ENCODE measurements at places on chromosomes 16 and 17.
A peak's percentile ranks its signal among the peaks of the same experiment; 100 is the strongest.

DNA sequence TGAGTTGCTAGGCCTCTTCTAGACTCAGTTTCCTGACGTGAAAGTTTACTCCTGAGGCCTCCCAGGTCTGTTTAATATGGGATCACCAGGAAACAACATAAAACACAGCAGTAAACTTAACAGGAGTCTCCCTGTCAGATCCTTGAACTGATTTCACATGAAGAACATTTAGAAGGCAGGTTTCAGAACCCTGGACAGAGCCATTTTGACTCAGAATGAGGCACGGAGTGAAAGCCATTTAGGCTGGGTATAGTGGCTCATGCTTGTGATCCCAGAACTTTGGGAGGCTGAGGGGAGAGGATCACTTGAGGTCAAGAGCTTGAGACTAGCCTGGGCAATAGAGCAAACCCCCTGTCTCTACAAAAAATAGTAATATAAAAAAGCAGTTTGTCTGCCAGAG is 289.1 kb downstream of the CA10 start:
- DNase-seq = no peak

DNA sequence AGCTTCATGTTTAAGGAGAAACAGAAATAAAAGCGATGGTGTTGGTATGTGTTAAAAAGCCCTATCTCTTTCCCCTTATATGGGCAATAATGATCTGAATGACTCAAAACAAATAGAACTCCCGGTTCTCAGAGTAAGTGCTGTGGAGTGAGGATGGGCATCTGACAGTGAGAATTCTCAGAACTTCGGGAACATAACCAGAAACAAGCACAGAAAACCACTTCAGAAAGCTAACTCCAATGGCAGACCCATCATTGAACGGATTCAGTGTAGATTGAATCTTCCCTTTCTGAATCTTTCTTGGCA is 67.2 kb downstream of the CDH8 start:
- no peak for DNase-seq

DNA sequence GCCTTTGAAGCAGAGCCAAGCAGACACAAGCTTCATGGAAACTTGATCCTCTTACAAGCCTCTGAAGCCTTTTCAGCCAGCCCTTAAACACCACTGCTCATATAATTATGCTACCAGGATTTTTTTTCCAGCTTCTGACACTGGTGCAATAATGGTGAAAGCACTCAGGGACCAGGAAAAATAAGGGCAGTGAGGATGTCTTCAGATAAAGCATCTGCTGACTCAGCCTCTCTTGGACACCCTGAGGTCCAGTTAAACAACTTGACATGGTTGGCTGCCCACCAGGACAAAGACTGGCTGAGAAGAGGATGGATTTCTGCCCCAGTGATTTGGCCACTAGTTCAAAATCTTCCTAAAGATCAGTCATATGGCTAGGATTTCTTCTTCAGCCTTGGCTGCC is 124.2 kb upstream of the N4BP1 start:
- DNase-seq = no peak

DNA sequence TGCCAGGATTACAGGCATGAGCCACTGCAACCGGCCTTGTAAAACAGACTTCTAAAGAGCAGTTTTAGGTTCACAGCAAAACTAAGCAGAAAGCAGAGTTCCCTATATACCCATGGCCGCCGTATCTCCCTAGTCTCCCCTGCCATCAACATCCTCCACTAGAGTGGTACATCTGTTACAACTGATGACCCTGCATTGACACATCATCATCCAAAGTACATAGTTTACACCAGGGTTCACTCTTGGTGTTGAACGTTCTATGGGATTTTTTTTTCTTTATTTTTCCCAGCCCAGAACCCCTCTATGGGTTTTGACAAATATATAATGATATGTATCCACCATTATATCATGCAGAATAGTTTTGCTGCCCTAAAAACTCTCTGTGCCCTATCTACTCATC is 155.2 kb downstream of the RAB11FIP4 start:
- DNase-seq = no peak

DNA sequence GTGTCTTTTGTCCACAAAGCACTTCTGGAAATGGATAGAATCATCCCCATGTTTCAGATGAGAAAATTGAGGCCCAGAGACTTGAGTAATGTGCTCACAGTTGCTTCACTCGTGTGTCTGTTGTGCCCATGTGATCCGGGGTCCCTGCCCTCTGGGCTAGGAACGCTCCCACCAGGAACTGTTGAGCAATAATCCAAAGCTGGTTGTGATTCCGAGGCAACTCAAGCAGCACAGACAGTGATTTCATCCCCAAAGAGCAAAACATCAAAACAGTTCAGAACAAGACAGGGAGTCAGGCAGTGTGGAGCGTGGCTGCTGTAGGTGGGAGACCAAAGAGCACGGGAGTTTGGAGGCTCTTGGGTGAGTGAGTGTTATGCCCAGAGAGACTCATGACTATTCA is 205.0 kb upstream of the ASIC2 start:
- DNase-seq = no peak

DNA sequence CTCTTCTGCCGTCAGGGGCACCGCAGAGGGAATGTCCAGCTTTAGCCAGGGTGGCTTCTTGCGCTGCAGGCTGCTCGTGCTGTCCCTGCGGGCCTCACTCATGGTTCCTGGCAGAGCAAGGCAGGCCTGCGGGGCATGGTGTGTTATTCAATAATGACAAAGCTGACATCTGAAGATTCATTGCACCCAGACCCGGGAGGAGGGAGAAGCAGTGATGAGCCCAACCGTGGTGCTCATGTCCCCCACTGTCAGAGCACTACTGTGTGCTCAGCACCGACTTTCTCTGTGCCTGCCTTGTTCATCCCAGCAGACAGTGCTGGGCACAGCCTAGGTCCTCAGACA is 7.5 kb downstream of the RHBDF1 start:
- no peak for DNase-seq

- DNase-seq = no peak
Observed at GRCh38 chr16:76194616-76195015, 82.6 kb upstream of the CNTNAP4 start.

DNA sequence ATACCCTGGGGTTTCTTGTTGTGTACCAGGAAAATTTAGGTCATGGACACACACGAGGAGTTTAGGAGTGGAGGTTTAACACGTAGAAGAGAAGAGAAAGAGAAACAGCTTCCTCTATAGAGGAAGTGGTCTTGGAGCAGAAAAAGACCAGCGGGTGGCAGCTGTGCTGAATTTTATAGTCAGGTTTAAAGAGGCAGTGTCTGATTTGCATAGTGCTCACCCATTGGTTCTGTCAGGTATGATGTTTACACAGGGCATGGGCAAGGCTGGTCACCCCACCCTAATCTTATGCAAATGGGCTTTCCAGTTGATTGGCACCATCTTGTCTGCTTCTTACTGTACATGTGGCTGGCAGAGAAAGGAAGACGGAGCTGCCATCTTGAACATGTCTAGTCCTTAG is 309.0 kb downstream of the CDH13 start:
- no peak for DNase-seq

- DNase-seq = no peak
Observed at GRCh38 chr16:68993456-68993855, 112.0 kb upstream of the HAS3 start.

GRCh38 chr17:5797447-5798050 is 213.2 kb upstream of the NLRP1 start:
- DNase-seq = no peak

- no peak for DNase-seq
Observed at GRCh38 chr17:43671031-43671692, 9.4 kb upstream of the MEOX1 start.

GRCh38 chr16:59148769-59149155 is 414.6 kb upstream of the GOT2 start:
- DNase-seq = peak; percentile 11

- no peak for DNase-seq
Observed at GRCh38 chr17:80660527-80661198, 116.0 kb downstream of the RPTOR start.

DNA sequence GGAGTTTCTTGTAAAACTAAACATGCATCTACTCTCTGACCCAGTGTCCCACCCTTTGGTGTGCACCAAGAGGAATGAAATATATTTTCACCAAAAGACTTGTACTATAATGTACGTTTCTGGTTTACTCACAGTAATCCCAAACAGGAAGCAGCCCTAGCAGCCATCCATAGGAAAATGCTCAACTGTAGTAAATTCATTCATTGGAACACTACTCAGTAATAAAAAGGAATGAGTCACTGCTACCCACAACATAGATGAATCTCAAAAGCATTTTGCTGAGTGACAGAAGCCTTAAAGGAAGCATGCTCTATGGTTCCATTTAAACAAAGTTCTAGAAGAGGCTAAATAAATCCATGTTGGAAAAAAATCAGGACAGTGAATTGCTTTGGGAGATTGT is 37.6 kb upstream of the DHRS7B start:
- peak; percentile 49 for DNase-seq

GRCh38 chr16:78163772-78164670 is 64.6 kb downstream of the WWOX start:
- no peak for DNase-seq

- DNase-seq = no peak
Observed at GRCh38 chr17:80422981-80423380, 8.0 kb downstream of the ENDOV start.

DNA sequence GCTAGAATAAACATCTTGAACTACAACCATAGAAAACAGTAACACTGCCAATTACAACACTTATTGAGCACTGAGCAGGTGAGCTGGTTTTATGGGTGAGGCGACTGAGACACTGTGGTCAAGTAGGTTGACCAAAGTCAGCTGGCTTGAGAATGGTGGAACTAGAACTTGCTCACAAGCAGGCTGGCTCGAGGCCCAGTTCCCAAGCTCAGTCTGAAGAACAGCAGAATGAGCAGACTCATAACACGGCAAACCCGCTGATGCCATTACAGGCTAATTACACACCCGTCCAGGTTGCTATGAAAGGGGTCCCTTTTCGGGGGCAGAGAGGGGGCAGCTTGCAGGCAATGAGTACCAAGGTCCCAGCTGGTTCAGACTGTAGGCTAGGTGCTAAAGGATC is 6.5 kb downstream of the ZZEF1 start:
- DNase-seq = no peak

DNA sequence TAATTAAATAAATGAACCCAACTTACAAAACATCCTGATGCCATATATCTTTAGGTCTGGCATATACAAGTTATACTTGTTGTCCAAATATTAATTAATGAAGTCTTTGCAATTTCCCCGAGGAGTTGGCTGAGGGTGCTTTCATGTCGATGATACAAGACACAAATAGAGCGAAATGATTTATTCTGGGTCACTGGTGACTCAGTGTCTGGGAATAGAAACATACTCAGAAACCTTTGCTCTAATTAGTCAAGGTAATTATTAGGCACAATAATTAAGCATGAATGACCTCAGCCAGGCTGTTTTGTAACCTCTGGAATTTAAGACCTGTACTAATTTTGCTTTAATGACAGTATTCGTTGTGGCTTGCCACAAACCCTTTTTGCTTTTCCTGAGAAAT is 37.0 kb upstream of the HAPSTR1 start:
- DNase-seq = no peak

DNA sequence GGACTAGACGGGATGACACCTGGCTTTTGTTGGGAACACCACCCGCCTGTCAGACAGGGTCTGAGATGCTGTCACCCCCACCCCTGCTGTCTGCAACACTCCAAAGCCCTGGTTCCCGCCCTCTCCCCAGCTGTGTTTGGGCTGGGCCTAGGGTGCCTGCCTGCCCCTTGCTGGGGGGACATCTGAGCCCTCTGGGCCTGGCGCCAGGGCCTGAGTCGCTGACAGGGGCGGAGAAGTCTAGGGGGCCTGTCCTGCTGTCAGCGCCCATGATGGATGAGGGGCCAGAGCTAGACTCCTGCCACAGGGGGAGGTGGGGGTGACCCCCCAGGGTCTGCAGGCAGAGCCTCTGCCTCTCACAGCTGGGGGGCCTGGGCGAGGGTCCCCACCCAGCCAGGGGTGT is 7.6 kb upstream of the PKMYT1 start:
- DNase-seq = no peak

- DNase-seq = no peak
Observed at GRCh38 chr17:49573510-49574322, 2.0 kb upstream of the NXPH3 start.

DNA sequence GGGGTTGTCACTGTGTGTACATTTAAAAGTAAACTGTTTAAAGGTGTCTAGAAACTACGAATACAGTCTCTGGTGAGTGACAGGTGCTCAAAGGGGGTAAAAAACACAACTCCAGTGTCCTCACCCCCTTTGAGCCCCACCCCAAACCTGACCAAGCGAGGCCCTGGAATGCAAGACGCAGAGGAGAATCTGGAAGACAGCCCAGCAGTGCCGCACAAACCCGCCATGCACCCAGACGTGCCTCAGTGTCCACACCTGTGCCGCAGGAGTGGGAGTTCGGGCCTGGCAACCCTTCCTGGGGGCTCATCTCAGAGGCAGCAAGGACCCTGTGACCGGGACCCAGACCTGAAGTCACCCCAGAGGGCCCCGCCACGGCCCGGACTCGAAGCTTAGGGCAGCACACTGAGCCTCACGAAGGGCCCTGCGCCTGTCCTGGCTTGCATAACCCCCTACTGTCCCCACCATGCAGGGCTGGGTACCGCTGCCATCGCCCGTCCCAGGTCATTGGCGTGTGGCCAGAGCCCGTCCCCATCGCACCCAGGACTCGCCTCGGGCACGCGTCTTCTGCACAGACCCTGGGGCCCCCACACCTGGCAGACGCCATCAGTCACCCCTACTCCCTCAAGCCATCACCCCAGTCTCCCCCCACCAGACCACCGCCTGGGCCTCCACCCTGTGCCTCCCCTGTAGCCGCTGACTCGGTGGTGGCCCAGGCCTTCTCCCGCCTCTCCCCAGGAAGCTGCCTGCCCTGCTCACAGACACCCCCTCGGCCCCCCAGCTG is 33.0 kb upstream of the ZC3H18 start:
- no peak for DNase-seq

- no peak for DNase-seq
Observed at GRCh38 chr17:49580981-49581647, 5.4 kb downstream of the NXPH3 start.

DNA sequence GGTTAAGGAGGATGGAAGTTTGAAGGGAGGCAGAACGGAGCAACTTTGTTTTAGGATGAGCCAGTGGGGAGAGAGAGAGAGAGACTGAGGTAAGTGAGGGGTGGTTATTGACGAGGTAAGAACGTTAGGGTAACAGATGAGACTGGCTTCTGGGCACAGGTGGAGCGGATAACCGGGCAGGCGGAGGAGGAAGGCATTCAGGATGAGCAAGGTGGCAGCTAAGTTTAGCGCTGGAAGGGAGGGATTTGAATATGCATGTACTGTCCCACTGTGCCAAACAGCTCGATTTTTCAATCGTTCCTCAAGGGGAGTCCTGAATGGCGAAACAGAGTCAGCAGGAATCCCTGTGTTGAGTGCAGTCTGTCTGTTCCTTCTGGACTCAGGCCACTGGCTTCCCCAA is 35.8 kb downstream of the CACNG3 start:
- no peak for DNase-seq

DNA sequence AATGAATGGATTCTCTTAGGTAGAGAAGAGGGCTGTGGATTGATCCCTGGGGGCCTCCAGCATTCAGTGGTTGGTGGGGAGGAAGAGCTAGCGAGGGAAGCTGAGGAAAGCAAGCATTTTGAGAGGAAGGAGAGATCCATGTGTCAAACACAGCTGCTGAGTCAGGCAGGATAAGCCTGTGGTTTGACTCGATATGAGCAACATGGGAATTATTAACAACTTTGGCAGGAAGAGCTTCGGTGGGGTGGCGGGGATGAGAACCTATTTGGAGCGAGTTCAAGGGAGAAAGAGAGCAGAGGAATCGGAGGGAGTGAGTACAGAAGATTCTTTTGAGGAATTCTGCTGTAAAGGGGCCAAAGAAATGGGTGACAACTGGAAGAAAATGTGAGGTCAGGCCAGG is 59.5 kb upstream of the CDC42EP4 start:
- peak; percentile 66 for DNase-seq
